ENCODE measurements at places on chromosomes 11 and 22.

DNA sequence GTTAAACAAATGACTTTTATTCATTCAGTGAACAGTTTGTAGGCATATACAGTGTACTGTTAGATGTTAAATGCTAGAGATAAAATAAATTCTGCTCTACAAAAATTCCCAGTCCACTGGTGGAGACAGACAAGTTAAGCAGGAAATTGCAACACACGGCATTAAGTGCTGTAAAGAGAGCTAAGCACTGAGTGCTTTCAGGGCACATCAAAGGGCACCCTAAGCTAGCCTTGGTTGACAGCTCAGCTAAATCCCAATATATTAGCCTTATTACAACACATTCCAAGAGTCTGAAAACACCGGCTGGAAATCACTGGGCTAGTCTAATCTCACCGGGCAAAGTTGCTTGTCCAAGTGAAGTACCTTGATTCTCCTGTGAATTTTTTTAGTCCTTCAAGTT is 55.1 kb downstream of the NOX4 start:
- peak; percentile 30 for DNase-seq

- DNase-seq: peak; percentile 34
Measured at GRCh38 chr11:129881570-129882170, 13.7 kb downstream of the NFRKB start.

- peak; percentile 80 for DNase-seq
Measured at GRCh38 chr22:50341977-50342650, 1.0 kb upstream of the PPP6R2 start.

DNA sequence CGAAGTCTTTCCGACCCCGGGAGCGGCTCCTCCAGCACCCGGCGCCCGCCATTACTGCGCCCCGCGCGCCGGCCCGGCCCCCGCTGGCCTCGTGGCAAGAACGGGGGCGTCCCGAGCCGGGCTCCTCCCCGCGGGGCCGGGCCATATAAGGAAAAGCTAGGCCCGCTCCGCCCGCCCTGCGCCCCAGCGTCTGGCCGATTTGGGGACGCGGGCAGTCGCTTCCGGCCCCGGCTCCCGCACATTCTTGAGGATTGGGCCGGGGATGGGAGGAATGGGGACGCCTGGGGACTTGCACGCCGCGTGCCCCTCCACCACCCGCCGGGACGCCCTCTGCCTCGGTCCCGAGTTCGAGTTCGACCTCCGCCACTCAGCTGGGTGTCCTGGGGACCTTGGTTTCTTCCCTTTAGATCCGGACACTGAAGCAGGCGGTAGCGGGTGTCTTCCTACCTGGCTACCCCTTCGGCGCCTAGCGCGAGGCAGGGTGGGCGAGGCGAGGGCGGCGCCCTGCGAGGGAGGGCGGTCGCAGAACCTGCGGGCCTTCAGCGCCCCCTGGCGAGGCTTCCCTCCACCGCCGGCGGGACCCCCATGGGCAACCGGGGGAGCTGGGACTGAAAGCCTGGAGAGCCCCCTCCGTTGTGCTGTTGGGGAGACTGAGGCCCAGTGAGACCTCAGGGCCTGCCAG is 3.8 kb downstream of the SMTN start:
- peak; percentile 73 for DNase-seq

GRCh38 chr11:128628686-128629085 is 41.3 kb upstream of the ETS1 start:
- no peak for DNase-seq

DNA sequence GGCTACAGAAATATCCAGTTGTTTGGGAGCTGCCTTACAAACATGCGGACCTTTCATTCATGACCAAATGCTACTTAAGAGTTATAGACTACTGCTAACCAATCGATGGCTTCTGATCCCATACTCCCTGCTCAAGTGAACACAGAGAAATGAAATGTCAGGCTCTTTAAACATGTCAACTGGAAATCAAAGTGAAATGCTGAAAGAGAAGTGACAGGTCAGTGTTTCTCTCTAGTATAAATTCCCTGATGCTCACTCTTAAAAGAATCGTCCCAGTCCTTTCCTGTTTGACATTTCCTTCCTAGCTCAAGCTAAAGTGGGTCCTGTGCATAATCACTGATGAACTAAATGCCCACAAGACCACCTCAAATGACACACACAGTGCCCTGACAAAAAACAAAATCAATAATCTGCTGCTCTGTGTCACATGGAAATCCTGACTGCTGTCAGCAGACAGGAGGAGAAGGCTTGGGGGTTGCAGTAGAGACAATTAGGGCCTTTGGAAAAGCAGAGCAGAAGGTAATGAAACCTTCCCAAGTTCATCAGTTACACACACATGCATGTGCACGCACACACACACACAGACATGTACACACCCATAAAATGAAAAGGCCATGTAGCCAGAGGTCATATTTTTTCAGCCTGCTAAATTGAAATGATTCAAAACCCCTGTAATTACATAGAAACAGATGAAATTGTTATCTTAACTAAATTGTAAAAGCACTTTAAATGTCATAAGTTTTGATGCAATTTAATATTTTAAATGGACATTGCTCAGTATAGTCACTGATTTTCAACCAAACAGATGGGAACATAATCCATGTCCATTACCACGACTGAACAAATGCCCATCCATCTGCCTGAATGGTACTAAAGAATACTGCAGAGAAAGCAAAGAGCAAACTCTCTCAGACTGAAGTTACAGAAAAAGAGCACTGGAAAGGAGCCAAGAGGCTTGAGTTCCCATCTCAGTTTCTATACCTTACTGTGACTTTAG is 330.7 kb downstream of the TTC28 start:
- no peak for DNase-seq

GRCh38 chr11:30509364-30509763 is 76.8 kb downstream of the MPPED2 start:
- no peak for DNase-seq

DNA sequence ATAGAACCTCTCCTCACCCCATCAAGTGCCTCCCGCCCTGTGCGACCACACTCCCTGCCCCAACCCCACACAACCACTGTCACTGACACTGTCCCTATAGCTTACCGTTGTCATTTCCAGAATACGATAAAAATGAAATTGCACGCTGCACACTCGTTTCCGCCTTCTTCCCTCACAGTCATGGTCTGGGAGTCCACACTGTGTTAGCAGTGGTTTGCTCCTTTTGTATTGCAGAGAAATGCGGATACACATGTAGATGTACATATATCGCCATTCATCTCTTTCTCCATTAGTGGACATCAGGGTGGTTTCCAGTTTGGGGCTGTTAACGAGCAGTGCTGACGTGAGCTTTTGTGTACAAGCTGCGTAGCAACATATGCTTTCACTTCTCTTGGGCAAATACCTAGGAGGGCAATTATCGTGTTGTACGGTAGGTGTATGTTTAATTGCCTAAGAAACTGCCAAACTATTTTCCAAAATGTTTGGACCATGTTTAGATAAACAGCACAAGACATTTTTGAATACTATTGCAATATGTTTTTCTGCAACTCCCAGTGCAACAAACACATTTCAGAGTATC is 59.2 kb upstream of the CD5 start:
- DNase-seq: no peak

GRCh38 chr11:134229126-134229790 is 4.8 kb downstream of the VPS26B start:
- DNase-seq: no peak

Data from HT1080 (cell line).